ACHN (cell line): ENCODE measurements at places on chromosomes 7 and 10.

DNA sequence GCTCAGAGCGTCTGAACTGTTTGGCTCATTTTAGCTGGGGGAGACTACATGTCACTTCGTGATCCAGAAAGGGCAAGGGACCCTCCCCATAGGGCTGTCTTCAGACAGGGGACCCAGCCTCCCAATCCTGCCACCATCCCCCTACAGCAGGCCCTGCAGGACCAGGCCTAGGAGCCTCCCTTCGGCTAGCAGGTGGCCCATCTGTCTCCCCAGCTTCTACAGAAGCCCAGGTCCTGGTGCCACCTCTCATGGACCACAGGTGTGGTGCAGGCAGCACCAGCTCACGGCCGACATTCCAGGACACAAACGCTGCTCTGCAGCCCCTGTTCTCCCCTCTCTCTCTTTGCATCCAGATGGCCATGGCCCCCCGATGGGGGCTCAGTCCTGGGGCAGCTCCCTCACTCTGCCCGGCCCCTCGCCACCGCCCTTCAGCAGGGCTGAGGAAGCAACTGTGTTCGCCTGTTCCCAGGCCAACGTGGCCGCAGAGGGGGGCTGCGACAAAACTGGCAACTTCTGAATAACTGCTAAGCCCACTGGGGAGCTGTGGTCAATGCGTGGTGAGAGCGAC is 10.3 kb downstream of the TECPR1 start:
- DNase-seq, result no peak

GRCh38 chr7:14688208-14688607 is 214.3 kb downstream of the DGKB start:
- DNase-seq, result no peak

- no peak for DNase-seq
These were observed 46.6 kb downstream of the MINPP1 start for GRCh38 chr10:87551326-87551725.

GRCh38 chr10:11108356-11108755 is 90.7 kb downstream of the CELF2 start:
- DNase-seq, result no peak

GRCh38 chr7:1807821-1808600 is 137.9 kb downstream of the ELFN1 start:
- no peak for DNase-seq

GRCh38 chr10:18664841-18665478 is 5.7 kb downstream of the ARL5B start:
- no peak for DNase-seq

DNA sequence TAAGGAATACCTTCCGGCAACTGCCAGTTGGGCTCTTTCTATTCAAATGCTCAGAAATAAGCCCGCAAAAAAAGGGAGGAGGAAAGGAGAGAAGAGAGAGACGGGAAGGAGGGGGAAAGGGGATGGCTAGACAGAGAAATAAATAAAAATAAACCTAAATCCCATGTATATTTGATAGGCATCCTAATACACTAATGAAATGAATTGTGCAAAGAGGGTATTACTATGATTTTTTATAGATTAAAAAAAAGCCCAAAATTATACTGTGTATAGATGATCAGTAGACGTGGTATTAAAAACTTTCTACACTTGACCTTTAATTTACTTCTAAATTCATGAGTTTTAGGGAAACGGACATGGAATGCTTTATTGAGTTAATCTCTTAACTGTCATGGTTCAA is 89.9 kb downstream of the HBP1 start:
- no peak for DNase-seq

GRCh38 chr7:2621948-2622640 is 9.7 kb upstream of the TTYH3 start:
- no peak for DNase-seq

GRCh38 chr10:75012471-75012870 is 99.0 kb upstream of the SAMD8 start:
- no peak for DNase-seq

- DNase-seq, result no peak
These were observed 494 bp downstream of the VSIR start for GRCh38 chr10:71772832-71773220.

DNA sequence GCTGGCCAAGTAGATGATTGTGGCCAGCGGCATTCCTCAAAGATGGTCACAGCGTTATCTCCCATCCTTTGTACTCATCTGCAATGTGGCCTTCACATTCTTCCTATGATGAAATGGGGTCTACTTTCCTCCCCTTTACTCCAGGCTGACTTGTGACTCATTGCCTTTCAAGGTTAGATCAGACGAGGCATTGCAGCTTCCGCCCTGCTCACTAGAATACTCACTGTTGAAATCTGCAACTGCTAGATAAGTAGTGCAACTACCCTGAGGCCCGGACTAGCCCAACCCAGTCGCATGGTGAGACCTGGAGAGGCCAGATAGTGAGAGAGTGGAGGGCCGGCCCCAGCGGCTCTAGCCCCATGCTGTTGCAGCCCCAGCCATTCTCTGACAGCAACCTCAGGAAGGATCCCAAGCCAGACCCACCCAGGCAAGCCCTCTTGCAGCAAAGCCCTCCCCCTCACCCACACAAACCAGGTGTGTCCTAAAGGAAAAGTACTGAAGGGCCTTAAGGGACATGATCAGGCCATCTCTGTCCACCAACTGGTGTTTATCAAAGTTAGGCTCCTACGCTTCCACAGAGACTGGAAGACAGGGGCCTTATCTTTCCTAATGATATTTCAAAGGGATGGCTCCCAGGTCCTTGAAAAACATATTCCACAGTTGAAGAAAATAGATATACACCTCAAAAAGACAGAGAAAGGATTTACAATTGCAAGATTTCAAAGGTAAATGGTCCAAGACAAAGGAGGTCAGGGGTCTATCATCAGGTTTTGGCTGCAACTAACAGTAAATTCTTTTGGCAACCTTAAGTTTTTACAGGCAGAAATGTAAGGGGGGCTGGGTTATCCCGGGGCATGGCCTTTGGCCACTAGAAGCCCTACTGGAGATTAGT is 107.2 kb upstream of the TRIM24 start:
- no peak for DNase-seq

GRCh38 chr7:127270093-127270492 is 17.4 kb upstream of the GRM8 start:
- no peak for DNase-seq

- no peak for DNase-seq
These were observed 290.9 kb upstream of the SP8 start for GRCh38 chr7:21077602-21078001.

- no peak for DNase-seq
These were observed 150.0 kb upstream of the NEBL start for GRCh38 chr10:21047096-21047495.
